ENCODE measurements at places on chromosomes 5 and 9. TPM values are rescaled to one million over a fixed set of nuclear protein-coding genes. Genes with fewer than 3 reads are reported as not detected.

GRCh38 chr9:107299437-107299836, 16.4 kb downstream of the RAD23B start:
- DNase-seq, result no peak

DNA sequence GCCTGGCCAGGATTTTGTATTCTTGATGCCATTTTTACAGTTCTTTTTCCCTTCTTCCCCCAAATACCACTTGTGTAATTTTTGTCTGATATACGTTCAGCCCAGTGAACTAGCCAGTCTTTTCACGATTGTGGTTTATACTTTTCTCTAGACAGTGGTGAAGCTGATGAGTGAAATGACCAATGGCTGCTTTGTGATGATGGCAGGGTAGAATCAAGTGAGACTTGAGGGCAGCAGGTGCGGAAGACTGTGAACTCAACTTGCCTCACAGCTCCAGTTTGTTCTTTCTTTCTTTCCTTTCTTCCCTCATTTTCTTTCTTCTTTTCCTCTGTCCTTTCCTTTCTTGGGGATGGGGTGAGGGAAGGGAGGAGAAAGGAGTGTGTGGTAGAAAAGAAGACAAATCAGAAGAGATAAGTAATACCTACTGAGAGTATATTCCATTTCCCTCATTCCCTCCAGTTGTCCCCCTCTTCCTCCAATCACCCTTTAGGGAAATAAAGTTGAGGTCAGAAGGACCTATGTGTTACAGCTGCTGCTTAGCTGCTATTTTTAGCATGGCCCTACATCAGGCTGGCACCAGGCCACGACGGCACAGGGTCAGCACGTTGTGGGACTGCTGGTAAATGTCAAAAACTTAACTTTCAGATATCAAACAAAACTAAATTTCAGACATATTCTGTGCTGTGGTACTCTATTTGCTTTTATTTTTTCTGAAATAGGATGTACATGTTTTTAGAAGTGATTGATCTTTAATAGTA, 12.3 kb downstream of the ZSWIM6 start:
- DNase-seq, result no peak

PCDHGA4 gene
- total RNA-seq, result 5.7 TPM

PCDHB12 gene
- total RNA-seq, result 1.8 TPM
